ENCODE measurements at places on chromosomes 12 and 14.

GRCh38 chr14:30445011-30445793, 113.8 kb upstream of the G2E3 start:
- no peak for DNase-seq

GRCh38 chr14:45426685-45427282, 173.8 kb upstream of the MIS18BP1 start:
- DNase-seq, result peak; percentile 47

GRCh38 chr14:74563233-74563585, 48.8 kb downstream of the LTBP2 start:
- no peak for DNase-seq

- no peak for DNase-seq
These were observed 42.6 kb downstream of the BEGAIN start for GRCh38 chr14:100544506-100545141.

GRCh38 chr12:116390401-116391335, 113.2 kb upstream of the MED13L start:
- DNase-seq, result no peak

DNA sequence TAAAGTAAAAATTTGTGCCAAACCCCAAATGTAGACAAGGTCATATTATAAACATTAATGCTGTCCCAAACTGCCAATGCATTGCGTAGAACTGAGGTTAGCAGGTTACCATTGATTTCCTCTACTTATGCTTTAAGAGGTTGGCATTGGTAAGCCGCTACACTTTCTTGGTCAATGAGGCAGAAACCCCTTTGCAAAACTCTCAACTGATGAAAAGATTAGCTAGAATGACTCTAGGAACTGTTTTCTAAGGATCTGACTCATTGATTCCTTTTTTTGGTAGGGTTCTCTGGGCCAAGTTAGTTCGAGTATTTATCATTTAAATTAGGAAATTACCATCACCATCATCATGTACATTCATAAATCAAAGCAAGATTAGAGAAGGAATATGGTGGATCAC, 44.6 kb downstream of the HMGA2 start:
- DNase-seq, result no peak

GRCh38 chr12:122467983-122468382, 32.7 kb downstream of the ZCCHC8 start:
- no peak for DNase-seq

- no peak for DNase-seq
These were observed 1039.3 kb upstream of the FOXG1 start for GRCh38 chr14:27727251-27727770.

DNA sequence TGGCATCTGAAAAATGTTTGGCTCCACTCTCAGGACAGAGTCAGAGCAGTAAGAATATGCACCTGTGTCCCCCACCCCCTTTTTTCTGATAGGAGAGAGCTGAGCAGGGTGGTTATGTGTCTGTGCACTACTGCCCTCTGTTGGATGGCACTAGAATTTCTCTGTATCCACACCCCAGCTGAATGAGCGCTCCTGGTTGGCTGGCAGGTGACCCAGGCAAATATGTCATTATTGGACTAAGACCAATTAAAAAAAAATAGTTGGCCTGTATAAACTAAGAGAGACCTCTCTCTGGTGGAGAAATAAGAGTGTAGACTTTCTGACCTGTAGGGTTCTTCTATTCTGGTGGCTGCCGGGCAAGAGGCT, 107.0 kb downstream of the PTCSC3 start:
- DNase-seq, result peak; percentile 82

DNA sequence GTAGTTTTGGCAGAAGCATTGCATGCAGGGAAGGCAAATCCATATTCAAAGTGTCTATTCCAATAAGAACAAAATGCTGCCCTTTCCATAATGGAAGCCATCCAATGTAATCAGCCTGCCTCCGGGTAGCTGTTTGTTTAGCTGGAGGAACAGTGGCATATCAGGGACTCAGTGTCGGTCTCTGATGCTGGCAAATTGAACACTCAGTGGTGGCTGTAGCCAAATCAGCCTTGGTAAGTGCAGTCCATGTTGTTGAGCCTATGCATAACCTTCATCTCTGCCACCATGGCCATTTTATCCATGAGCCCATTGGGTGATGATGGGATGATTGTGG, 147.8 kb upstream of the MAX start:
- DNase-seq, result no peak

GRCh38 chr14:105487449-105487985, 831 bp downstream of the CRIP1 start:
- DNase-seq, result no peak

- DNase-seq, result no peak
These were observed 137.8 kb upstream of the GSC start for GRCh38 chr14:94907626-94908261.

GRCh38 chr12:46718495-46718894, 107.3 kb downstream of the SLC38A4 start:
- no peak for DNase-seq

- DNase-seq, result no peak
These were observed 30.4 kb upstream of the FKBP4 start for GRCh38 chr12:2764398-2764797.

DNA sequence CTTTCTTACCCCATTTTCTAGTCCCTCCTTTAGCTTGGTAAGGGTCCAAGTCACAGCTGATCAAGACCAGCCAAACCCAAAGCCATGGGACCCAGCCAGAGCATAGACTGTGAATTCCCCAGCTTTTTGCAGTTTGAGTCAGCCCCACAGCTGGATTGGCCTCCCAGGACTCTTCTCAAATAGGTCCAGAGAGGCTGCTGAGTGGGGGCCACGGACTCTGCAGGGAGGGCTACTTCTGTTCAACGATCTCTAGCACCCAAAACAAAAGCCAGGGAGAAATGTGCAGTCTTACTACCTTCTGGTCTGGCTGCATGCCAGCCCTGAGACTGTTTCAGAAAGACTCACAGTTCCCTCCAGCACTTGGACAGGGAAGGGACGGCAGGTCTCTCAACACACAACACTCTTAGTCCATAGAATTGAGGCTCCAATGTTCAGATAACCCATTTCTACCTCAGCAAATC, 1.6 kb downstream of the VDR start:
- DNase-seq, result no peak

DNA sequence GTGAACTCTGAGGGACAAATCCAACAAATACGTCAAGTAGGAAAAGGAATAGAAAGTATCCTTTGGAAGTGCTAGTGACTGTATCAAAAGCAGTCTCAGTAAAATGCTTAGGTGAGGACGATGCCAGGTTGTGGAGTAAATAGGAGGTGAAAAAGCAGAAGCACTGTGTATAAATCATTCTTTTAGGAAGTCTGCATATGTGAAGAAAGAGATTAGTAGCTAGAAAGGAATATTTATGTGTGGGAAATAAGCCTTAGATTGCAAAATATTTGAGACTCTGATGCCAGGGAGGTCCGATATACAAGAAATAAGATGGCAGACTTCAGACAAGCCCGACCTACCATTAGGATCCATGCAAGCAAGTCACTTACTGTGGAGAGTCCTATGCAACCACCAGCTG, 7.9 kb downstream of the CEP128 start:
- no peak for DNase-seq

Data from D341Med (cell line).